ENCODE measurements at places on chromosomes 1 and 21.

DNA sequence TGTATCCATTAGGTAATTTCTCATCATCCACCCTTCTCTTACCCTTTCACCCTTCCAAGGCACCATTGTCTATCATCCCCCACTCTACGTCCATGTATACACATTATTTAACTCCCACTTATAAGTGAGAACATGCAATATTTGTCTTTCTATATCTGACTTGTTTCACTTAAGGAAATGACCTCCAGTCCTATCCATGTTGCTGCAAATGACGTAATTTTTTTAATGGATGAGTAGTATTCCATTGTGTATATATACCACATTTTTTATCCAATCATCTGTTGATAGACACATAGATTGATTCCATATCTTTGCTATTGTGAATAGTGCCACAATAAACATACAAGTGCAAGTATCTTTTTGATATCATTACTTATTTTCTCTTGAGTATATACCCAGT is 322.9 kb upstream of the CXADR start:
- DNase-seq = no peak

GRCh38 chr1:171117085-171117484 is 26.4 kb downstream of the FMO3 start:
- no peak for DNase-seq

GRCh38 chr1:243623841-243624240 is 226.2 kb downstream of the AKT3 start:
- DNase-seq = no peak

- no peak for DNase-seq
Observed at GRCh38 chr1:241802863-241803262, 45.1 kb upstream of the EXO1 start.

- no peak for DNase-seq
Observed at GRCh38 chr1:231557411-231557810, 28.9 kb downstream of the TSNAX start.

GRCh38 chr1:208103597-208104513 is 140.3 kb downstream of the PLXNA2 start:
- no peak for DNase-seq

DNA sequence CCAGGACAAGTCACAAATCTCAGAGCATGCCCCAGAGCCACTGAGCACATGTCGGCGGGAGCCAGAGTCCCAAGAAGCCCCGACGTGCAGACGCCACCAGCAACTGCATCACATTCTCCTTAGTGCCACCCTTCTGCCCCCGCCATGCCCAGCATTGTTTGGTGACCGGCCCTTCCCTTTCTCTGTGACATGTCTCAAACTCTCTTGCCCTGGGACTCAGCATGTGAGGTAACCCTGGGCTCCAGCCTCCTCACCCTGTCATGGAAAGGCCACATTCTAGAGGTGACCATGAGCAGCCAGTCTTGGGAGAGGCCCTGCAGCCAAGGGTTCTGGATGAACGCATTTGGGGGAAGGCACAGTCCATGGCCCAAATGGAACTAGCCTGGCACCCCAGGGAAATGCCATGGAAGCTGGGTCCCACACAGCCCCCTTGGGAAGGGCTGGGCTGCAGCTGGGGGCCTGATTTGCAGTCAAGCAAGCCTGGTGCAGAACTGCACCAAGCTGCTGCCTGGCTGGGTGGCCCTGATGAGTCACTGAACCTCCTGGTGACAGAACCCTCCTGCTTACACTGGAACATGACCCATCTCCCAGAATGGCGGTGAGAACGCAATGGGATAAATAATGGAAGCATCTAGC is 94.4 kb downstream of the ITPKB start:
- DNase-seq = no peak

- no peak for DNase-seq
Observed at GRCh38 chr1:196467230-196467925, 140.9 kb downstream of the KCNT2 start.

DNA sequence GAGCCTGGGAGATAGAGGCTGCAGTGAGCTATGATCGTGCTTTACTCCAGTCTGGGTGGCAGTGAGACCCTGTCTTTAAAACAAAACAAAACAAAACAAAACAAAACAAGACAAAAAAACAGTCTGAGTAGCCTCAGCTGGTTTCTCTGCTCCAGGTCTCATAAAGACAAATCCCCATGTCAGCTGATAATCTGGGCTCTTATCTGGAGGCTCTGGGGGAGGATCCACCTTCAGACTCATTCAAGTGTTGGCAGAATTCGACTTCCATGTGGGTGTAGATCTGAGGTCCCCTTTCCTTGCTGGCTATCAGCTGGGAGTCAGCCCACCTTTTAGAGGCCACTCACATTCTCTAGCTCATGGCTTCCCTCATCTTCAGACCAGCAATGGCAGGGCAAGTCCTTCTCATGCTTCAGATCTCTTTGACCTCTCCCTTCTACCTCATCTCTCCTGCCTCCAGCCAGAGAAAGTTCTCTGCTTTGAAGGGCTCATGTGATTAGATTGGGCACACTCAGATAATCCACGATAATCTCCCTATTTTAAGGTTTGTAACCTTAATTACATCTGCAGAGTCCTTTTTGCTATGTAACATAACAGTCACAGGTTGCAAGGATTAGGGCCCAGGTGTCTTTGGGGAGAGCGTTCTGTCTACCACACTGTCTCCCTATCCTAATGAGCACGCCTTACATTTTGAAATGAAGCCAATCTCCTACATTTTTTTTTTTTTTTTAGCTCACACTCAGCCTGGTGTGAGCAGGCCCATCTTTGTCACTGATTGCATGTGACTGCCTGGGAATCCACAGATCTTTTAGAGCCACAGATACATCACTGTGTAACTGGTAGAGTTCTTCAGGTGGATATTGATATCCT is 7.5 kb upstream of the PYCR2 start:
- no peak for DNase-seq

DNA sequence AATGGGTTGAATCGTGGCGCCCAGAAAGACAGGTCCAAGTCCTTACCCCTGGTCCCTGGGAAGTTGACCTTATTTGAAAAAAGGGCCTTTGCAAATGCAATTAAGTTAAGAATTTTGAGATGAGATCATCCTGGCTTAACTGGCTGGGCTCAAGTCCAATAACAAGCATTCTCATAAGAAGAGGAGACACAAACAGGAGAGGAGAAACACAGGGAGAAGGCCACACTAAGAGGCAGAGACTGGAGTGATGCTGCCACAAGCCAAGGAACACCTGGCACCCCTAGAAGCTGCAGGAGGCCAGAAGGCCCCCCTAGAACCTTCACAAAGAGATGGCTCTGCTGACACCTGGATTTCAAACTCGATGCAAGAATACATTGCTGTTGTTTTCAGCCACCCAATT is 44.6 kb downstream of the PDPN start:
- no peak for DNase-seq

DNA sequence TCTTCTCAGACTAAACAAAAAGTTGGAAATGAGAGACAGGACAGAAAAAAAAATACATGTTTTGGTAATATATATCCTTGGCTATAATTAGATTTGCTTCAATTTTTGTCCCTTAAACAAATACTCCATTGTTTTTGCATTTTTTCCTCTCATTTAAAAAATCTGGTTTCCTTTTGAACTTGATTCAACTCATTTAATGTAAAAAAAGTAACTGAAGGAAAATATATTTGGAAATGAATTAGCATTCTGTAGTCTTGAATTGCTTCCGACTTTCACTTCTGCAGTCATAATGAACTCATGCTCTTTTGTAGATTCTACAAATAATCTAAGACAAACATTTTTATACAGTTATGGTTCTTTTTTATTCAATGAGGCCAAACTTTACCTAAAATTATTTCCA is 309.1 kb downstream of the HMCN1 start:
- DNase-seq = no peak

DNA sequence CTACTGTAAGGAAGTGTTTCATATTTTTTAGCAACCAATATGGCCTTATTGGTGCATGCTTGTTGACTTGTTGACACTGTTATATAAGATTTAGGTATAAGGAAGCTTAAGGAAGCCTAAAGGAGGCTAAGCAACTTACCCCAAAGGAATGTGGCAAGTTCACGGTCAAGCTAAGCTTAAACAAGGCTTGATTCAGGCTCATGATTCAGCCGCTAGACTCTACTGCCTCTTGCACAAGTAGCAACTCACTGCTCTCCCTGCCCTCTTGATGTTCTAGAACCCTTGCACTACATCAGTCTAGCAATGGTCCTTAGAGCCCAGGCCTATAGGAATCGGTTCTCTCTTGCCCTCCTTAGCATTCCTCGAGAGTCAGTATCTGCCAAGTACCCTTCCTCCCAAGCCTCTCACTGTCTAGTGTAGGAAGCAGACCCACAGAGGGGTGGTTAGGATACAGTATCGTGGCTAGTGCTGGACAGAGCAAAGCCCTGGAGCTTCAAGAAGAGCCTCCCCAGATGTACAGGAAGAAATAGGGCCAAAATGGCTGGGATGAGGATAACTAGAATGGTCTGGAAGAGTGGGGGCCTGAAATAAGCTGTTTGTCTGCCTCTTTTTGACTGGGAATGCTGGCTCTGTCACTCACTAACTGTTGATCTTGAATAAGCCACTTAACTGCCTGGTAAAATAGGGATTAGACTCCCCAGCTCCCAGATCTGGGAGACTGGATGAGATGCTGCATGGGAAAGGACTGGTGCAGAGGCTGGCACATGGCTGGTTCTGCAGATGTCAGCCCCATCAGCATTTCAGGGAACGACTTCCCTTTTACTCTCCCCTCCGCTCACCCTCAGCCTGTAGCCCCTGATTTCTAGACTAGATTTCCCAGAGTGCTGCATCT is 122.2 kb downstream of the NAV1 start:
- DNase-seq = no peak

DNA sequence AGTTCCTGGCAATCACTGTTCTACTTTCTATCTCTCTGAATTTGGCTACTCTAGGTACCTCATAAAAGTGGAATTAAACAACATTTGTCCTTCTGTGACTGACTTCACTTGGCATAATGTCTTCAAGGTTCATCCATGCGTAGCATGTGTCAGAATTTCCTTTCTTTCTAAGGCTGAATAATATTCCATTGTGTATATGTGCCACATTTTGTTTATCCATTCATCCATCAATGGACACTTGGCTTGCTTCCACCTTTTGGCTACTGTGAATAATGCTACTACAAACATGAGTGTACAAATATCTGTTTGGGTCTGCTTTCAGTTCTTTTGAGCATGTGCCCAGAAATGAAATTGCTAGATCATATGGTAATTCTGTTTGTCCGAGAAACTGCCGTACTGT is 14.7 kb downstream of the CACHD1 start:
- no peak for DNase-seq

- no peak for DNase-seq
Observed at GRCh38 chr1:41800311-41800829, 118.4 kb downstream of the HIVEP3 start.

All from right kidney (tissue), 9 donors.